ENCODE measurements at places on chromosomes 1 and 21. TPM values are rescaled to one million over a fixed set of nuclear protein-coding genes. Genes with fewer than 3 reads are reported as not detected.

DMBX1 gene
- not detected for total RNA-seq

CYP4Z1 gene
- not detected for total RNA-seq

EVI5 gene
- total RNA-seq = 66.5 TPM

TDRD5 gene
- total RNA-seq = not detected

FAM78B gene
- 0.09 TPM for total RNA-seq

OR2T29 gene
- not detected for total RNA-seq

USP21 gene
- 4.0 TPM for total RNA-seq

PIK3R3 gene
- total RNA-seq = 17.9 TPM

ARHGEF19 gene
- total RNA-seq = 5.1 TPM

C1orf87 gene
- total RNA-seq = not detected

CA6 gene
- not detected for total RNA-seq

GNG12 gene
- 190 TPM for total RNA-seq

DDAH1 gene
- total RNA-seq = 34.7 TPM

HPDL gene
- total RNA-seq = 1.4 TPM

LMOD1 gene
- total RNA-seq = 1.2 TPM
